Stimulated activated CD8-positive, alpha-beta memory T cell treated with anti-CD3 and anti-CD28 coated beads, Interleukin-4, amount 100 ng/mL, for 1 hour (primary cell): ENCODE measurements at places on chromosomes 16 and 17.

- no peak for DNase-seq
Observed at GRCh38 chr16:89105599-89106151, 12.0 kb downstream of the ACSF3 start.

GRCh38 chr17:10668775-10669174 lies 11.7 kb upstream of the MYH3 start:
- DNase-seq: no peak

DNA sequence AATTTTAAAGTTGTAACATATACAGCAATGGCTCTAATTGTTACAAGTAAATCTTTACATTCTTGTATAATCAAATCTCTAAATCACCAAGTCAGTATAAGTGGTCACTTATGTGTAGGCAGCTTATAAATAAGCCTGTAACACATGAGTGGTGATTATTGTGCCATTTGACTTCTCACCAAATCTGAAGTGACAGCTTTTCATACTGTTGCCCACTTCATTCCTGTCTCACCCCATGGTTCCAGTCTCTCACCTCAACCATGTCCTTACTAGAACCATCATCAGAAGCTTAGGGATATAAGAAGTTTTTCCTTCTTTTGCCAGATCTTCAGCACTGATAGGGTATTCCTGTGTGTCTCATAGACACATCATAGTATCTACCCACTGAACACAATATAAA lies 23.5 kb downstream of the TNRC6A start:
- no peak for DNase-seq

DNA sequence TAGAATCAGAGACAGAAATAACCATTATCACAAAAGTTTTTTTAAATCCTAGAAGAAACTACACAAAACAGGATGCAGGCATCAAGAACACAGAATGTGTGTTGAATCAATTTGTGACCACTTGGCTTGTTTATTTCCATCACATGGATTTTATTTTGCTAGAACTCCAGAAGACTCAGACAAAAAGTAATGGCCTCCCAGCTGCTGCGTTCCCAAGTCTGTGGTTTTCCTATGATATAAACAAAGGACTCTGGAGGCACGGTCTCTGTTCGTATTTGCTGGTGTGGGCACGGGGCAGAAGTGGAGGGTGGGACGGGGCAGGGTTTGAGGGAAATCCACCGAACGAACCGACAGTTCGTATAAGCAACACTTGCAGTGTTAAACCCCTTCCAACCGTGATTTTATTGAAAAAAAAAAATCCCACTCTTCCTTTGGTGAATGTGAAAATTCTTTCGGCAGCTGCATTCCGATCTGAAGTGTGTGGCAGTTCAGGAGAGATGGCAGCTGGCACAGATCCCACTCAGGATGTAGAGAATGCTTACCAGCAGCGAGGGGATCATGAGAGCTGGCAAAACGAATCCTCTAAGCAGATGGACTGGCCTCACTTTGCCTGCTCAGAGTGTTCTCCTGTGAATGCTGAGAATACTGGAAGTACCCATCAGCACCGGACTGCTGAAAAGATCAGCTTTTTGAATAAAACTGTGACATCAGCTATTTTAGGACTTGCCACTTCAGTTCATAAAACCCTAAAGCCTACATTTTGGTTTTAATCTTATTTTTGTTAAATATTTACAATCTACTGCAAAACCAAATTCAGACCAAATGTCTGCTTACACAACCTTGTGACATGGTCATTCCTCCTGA lies 165.2 kb downstream of the VPS53 start:
- no peak for DNase-seq

DNA sequence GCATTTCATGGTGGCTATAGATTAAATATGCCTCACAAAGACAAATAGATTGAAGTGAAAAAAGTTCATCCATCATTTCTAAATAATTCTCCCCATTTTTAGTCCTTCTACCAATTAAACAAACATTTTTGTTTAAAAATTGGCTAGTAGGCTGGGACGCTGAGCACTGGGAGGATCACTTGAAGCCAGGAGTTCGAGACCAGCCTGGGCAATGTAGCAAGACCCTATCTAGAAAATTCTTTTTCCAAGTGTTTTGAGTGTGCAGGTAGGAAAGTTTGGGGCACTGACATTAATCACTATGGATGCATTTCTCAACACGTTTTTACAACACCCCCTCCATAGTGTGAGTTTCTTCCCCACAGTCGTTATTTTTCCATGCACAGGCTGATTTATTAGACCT lies 56.7 kb downstream of the MRC2 start:
- no peak for DNase-seq

DNA sequence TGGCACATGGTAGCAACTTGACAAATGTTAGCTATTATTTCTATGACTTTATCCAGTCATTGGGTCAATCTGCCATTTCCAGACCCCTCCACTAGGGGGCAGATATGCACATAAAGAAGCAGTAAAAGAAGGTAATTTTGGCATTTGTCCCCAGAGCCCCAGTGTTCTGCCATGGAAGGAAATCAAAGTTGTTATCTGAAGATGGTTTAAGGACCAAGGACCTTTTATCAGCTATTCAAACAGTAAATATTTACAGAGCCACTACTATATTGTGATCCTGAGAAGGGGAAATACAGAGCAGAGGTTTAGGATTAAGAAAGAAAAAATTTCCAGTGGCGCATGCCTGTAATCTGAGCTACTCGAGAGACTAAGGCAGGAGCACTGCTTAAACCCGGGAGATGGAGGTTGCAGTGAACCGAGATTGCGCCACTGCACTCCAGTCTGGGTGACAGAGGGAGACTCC lies 20.0 kb downstream of the TRAF4 start:
- DNase-seq: peak; percentile 64

GRCh38 chr17:76297436-76297835 lies 10.6 kb downstream of the QRICH2 start:
- DNase-seq: no peak

DNA sequence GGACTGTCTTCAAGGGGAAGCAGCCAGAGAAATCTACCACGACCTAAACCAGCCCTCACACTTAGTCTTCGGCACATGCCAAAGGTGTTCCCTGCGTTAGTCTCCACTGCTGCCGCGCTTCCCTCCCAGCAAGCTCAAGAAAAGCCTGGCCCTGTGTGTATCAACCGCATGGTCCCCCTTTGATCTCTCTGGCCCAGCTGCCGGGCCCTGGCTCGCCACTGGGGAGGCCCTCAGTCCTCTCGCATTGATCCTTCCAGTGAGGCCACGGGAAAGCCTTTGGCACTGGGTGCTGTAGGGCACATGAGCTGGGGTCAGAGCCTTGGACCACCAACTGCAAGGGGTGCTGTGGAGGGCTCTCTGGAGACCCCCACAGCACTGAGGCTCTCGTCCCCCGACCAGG lies 29.6 kb upstream of the KLHDC4 start:
- DNase-seq: no peak

GRCh38 chr16:3861808-3862451 lies 18.6 kb downstream of the CREBBP start:
- DNase-seq: no peak

- DNase-seq: no peak
Observed at GRCh38 chr17:19720210-19720475, 3.8 kb upstream of the SLC47A2 start.
